ENCODE measurements at places on chromosomes 2 and 18.

GRCh38 chr2:85248773-85249509 lies 78.8 kb downstream of the TGOLN2 start:
- DNase-seq = peak; percentile 58

GRCh38 chr18:33923980-33924379 lies 300.7 kb downstream of the NOL4 start:
- DNase-seq = peak; percentile 27

- DNase-seq = no peak
Observed at GRCh38 chr2:45729753-45730512, 78.5 kb downstream of the PRKCE start.

DNA sequence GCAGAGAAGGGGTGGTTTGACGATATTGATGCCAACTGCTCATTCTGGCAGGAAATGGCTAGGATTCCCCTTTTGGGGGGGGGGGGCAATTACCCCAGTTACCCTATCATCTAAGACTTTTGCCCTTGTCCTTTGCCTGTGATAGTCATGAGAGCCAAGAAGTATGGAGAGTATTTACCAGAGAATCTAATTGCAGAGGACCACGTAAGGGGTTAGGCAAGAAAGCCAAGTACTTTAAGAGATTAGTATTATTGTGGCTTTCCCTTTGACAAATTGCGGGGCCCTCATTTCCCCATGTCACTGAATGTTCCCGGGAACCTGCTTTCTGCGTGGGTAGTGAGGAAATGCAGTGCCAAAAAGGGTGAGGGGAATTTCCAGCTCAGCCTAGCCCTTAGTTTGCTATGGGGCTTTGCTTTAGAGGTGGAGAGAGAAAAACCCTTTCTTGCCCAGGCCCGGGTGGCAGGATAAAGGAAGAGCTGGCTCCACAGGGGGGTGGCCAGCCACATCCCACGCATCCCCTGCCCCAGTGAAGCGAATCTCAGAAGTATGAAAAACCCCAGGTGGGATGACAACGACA lies 1.5 kb downstream of the AQP4 start:
- no peak for DNase-seq

DNA sequence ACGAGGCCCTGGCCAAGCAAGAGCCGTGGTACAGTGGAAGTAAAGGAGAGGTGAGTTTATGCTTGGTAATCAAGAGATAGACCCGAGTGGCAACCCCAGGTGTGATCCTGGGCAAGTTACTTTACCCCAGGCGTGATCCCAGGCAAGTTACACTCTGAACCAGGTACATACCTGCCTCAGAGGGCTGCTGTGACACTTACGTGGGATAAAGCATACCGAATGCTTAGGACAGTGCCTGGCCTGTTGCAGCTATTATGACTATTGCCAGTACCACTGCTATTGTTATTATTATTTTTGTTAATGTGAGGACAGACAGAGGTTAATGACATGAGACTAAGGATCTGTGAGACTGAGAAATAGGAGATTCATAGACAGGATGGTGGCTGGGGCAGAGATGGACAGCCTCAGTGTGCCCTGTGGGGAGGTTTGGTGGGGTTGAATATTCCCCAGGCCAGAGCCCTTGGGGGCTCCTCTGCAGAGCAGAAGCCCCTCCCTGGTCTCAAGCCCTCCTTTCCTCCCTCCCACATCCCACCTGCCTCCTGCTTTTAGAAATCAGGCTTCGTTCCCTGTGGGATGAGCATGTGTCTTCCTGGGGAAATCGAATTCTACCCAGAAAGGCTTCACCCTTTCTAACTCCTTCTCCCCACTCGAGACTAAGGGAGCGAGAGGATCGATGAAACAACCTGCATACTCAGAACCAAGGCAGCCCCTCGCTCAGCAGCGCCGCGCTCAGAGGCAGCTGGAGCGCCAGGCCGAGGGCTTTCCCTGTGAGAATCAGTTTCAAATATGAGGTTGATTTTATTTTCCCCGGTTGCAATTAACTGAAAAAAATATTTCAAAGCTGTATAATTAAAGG lies 62.0 kb upstream of the SIX3 start:
- DNase-seq = no peak

DNA sequence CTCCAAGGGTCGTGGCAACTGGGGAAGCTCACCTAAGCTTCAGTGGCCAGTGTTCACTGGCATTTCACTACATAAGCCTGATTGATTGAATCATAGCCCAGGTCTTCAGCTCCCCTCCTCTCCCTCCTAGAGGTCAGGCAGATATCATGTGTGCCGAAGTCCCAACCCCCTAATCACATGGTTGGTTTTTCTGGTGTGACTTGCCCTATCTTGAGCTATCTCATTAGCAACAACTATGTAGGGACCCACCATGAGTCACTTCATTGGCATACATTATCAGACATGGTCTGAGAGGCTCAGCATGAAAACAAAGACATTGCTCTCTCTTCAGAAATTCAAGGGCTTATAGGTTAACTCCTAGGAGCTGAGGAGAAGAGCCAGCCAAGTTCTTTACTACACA lies 76.8 kb downstream of the LYPD1 start:
- DNase-seq = no peak

DNA sequence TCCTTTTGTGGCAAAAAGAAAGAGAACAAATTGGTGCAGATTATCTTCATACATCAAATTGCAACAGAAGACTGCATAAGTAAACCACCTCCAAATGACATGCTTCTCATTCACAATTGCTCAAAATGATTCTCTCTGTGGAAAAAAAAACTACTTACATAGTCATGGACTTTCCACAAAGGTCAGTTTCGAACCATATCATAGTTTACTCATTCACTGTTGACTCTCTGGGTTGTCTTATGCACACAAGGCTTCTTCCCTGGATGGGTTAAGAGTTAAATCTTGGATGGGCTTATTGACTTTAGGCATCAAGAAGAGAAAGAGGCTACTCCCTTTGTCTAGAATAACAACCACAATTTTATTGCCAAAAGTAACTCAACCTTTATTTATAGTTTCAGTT lies 91.3 kb upstream of the RAB27B start:
- no peak for DNase-seq

DNA sequence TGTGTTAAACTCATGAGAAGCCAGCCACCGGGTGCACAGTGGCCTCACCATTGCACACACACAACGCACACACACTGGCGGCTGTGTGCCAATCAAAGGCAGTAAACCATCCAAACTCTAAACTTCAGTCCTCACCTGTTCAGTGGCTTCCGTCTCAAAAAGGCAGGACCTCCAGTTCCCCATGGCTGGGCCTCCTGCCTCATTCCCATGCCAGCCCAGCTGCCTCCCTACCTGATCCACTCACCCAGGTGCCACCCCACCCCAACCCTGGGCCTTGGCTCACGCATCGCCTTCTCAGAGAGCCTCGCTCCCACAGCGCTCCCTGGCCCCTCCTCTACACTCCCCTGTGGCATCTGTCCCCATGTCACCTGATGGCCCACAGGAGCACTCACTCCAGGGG lies 190.9 kb downstream of the EIPR1 start:
- DNase-seq = peak; percentile 87

- DNase-seq = peak; percentile 41
Observed at GRCh38 chr2:78351208-78351607, 674.3 kb upstream of the REG3G start.

DNA sequence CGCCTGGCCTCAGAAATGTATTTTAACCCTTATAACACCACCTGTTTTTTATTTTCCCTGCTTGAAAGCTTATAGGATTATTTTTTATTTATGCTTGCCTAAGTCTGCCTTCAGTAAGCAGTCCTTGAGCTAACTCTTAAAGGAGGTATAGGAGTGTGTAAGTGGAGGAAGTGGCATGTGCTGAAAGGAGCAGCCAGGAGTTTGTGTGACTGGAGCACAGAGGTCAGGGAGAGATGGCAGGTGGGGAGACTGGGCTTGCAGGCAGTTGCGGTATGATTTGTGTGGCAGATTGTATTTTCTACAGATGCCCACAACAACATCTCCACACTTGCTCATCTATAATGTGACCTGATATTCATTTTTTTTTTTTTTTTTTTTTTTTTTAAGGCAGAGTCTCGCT lies 27.2 kb upstream of the PAIP2B start:
- DNase-seq = no peak

DNA sequence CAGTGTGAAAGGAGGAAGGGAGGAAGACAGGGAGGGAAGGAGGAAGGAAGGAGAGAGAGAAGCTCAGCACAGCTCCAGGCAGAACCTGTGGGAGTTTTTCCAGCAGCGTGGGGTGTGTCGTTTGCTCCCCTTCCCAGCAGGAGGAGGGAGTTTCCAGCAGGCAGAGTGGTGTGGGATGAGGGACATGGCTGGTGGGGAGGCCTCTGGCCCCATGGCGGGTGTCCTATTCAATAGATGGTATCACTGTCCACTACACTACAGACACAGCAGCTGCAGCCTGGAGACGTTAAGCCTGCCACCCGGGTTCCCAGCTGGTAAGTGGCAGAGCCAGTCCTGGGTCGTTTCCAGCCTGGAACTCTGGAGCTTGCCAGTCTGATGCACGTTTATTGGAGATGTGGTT lies 44.7 kb downstream of the GLI2 start:
- DNase-seq = no peak

DNA sequence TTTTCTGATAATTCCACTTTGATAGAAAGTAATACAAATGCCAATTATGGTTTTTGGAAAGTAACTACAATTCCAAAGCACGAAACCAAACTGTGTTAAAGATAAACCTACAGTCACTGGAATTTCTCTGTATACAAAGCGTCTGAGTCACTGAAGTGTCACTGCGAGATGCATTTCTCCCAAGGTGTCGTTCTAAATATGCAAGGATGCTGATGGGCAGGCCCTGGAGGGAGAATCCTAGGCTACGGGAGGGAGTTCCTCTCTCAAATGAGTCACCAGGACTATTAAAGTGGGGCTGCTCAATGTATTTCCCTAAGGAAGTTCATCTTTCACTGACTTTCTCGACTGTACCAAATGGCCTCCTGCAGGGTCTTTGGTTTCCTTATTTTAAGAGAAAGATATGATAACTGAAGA lies 163.8 kb upstream of the STK17B start:
- no peak for DNase-seq

DNA sequence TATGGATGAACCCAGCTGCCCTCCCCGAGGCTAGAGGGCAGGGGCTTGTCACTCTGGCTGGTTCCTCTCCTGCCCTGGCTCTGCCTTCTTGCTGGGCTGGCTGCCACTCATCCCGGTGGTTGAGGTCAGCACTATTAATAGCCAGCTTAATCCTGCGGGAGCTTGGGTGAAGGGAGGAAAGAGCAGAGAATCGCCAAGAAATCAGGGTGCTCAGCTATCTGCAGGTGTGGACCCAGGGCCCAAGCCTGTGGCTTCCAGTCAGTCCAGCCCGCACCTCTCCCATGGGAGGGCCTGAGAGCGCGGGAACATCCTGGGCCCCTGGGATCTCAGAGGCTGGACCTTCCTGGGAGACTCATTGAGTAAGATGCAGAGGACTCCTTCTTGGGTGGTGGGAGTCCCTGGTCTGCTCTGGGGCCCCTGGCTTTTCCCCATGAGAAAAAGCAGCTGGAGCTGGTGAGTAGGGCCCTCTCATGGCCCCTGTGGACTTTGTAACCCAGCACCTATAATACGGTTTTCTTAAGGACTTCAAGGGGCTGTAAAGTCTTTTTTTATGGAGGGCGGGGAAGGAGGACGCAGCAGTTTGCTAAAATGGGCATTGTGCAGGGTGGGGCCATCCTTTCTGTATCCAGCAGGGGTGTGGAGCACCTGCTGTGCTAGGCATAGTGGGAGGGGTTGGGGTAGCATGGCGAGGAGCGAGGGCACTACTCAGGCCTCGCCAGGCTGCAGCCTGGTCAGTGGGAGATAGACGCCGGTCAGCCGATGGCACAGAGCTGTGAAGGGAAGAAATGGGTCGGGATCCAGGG lies 27.4 kb upstream of the CNNM3 start:
- no peak for DNase-seq

DNA sequence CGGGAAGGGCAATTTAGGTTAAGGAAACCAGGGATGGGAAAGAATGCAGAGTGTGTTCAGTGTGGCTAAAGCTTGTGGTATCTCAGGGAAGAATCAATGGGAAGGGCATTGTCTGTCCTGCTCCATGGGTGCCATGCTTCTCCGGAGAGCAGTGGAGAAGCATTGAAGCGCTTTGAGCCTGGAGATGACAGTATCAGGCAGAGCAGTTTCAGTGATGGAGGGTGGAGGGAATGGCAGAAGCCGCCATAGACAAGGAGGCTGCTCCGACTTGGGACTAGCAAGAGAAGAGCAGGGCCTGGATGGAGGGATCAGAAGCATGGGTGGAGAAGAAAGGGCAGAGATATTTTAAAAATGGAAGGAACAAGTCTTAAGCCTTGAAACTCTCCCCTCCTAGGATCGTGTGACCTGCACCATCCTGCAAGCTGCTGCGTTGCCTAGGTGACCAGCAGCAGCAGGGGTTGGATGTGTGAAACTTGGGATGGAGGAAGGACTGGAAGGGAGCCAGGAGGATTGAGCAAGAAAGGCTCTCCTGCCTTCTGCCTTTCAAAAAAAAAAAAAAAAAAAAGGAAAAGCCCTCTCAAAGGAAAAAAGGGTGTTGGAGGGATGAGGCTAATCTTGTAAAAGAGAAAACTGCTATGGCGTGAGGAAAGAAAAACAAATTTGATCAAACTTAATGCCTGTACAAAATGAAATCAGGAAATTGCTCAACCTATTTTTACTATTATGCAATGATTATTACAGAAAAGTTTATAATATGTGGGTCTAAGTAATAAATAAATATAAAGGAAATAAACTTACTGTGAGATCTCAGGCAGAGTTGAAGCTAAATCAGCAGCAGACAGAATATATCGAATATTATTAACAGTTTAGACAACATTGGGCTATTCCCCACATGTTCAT lies 493.8 kb upstream of the NRP2 start:
- peak; percentile 97 for DNase-seq

DNA sequence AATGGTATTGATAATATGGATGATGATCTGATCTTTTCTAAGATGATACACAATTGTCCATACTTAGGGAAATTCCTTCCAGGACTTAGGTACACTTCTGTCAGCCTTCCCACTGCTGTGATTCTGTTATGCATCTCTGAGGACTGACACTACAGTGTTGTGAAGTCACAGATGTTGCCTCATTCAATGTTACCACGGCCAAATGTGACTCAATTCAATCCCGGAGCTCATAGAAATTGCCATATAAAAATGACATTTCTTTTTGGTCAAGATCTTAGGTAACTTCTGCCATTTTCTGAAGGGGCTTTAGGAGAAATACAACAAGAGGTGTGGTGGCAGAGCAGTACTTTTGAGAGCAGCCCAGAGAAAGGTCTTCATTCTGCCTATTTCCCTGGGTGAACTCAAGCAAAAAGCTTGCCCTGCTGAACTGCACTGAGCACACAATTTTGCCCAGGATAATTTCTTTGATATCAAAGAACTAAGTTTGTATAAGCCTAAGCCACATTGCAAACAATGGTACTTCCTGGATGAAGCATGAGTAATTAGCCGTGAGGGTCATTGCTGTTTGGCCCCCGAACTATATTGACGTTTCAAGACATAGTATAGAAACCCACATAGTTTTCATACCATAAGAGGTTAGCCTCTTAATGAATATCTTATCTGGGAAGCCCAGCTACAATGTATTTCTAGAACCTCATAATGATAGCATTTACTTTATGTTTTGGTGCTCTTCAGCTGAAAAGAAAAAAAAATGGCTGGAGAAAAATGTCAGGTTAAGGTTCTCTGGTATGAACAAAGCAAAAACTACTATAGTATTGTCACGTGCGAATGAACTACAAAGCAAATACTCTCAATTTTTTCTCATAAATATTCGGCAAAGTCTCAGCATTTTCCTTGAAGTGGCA lies 437.4 kb downstream of the MEIS1 start:
- no peak for DNase-seq

- no peak for DNase-seq
Observed at GRCh38 chr2:221517696-221518151, 54.4 kb downstream of the EPHA4 start.

Data from NCI-H2171 treated with DMSO at 0.1 percent for 48 hours (cell line).